NCI-H187 (cell line): ENCODE measurements at places on chromosomes 5 and 9.

DNA sequence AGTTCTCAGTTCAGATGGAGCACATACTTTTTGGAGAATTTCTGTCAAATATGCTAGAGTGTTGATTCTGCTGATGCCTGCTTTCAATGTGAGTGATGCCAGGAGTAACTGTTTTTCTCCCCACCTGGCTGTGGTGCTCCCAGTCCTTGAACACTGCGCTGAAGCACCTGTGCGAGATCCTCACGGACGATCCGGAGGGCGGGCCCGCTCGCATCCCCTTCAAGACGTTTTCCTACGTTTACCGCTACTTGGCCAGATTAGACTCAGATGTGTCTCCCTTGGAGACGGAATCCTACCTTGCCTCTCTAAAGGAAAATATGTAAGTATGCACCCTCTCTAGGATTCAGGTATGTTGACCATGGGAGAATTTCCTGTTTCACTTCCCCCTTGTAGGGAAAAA lies 19.4 kb downstream of the ROPN1L start:
- no peak for DNase-seq

GRCh38 chr9:93149361-93149760 lies 15.3 kb upstream of the NINJ1 start:
- DNase-seq = no peak

DNA sequence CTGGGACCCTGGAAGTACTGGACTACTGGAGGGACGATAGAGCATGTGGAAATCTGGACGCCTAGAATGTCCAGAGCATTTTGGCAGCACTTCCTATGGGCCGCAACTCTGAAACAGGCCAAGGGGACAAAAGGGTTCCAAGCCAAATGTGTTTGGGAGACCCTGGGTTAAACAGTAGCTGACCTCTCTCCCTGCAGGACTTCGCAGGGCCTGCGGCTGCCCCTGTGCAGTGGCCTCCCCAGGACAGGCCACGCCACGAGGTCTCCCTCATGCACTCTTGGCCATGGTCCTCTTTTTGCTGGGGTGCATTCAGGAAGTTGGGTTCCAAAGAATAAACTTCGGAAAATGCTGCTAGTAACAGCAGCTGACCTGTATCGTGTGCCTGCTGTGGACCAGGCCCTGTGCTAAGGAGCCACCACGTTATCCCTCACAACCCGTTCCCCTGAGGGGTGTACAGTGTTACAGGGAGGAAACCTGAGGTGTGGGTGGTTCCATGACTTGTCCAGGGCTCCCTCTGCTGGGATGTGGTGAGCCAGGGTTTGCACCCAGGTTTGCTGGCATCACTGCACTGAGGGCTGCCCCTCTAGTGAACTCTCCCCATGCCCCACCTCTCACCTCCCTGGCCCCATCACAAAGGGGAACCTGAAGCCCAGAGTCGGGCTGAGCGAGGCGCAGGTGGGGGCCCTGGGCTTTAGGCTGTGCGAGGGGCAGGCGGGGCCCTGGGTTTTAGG lies 79.4 kb downstream of the AMBP start:
- no peak for DNase-seq

DNA sequence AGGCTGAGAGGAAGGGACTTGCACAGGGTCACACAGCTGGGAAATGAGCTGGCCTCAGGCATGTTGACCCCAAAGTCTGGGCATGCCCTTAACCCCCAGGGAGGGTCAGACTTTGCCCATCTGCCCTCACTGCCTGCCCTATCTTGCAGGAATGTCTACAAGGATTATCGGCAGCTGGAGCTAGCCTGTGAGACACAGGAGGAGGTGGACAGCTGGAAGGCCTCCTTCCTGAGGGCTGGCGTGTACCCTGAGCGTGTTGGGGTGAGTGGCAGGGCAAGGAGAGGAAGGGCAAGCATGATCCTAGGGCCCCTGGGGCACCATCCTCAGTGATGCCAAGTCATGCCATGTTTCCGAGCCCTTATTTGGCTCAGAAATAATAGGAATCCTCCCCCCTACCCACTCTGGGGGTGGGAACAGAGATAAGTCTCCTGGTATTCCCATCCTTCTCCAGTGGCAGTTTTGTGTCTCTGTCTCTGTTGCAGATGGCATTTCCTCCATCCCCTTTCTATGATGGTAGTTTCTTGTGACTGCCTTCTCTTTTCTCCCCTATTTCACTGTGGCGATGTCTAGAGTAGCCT lies 28.5 kb downstream of the GOLGA2 start:
- DNase-seq = no peak

DNA sequence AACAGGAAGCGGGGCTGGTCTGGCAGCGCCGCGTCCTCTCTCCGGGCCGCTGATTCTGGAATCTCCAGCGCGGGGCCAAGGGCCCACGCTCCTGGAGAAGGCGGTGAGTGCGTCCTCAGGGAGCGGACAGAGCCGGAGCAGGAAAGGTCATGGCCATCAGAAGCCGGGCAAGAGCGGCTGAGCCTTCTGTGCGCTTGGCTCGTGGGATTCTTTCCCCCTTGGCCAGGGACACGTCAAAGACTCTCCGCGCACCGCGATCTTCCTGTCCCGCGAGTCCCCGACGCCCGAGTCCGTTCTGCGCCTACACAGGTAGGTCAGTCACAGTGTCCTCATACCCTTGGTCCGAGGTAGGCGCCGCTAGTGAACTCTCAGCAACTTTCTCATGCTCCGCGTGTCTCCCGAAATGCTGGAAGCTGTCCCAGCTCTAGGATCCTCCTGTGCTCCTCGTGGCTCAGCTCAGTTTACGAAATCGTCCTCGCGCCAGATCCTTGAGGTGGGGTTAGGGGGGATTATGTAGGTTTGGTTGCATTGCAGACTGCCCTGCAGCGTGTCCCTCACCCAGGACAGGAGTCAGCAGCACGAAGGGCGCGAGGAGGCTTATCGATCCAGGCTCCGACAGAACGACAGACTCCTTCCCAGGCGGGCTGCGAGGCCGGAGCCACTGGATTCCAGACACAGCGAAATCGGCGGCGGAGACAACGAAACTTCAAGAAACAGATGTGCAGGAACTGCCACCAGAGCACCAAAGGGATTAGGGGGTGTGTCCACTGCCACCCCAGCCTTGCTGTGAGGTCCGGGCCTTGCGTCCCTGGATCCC lies 8.7 kb downstream of the LHX6 start:
- DNase-seq = no peak
